ENCODE measurements at places on chromosomes 16 and 17.

DNA sequence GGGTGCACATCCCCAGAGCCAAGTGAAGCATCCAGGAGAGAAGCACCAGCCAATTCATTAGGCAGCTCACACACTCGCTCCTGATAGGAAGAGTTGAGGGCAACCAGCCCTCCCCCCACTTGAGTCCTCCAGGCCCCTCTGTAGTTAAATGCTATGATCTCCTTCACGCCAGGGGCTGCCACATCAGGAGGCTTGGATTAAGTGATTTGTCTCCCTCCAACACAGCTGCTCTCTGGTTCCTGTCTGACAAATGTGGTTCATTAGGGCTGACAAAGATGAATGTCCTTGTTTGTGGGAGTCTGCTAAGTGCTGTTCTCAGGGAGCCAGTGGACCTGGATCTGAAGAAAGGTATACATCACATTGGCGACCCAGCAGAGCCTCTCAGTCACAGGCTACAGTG, 94.5 kb upstream of the WSCD1 start:
- DNase-seq, result no peak

DNA sequence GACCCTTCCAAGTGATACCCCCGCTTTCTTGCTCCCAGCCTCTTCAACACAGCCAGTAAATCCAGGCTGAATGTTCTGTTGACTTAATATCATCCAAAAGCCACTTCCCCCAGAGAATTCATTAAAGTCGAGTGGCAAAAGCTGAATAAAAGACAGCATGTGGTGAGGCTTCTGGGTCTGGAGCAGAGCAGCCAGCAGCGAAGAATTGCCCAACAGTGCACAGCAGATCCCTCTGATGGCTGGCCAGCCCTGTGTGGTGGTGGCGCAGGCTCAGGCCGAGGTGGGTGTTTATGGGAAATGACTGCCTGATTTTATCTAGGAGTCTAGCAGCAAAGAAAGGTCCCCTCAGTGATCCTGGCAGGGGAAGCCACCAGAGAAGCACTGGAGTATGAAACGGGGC, 30.3 kb upstream of the RCVRN start:
- no peak for DNase-seq

DNA sequence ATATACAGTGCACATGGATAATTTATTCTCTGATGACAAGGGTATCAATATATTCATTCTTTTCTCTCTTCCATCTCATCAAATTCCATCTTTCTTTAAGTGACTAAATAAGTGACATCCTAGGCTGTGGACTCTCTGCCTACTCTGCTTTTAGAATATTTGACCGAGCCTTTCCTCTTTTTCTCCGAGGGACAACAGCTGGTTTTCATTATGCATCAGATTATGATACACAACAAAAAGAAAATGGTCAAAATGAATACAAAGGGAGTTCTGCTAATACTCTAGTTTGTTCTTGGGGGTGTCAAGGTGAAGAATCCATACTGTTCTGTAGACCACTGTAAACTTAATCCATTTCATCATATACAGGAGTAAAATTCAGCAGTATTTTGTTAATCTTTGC, 942.6 kb downstream of the KCNJ2 start:
- no peak for DNase-seq

- DNase-seq, result no peak
Measured at GRCh38 chr17:30091121-30091670, 25.4 kb upstream of the NSRP1 start.

GRCh38 chr16:29994600-29995323, 655 bp downstream of the HIRIP3 start:
- DNase-seq, result no peak
